Activated naive CD4-positive, alpha-beta T cell treated with anti-CD3 and anti-CD28 coated beads, Interleukin-2, amount 50 U/mL, for 72 hours (primary cell): ENCODE measurements at places on chromosomes 5 and 9. TPM values are rescaled to one million over a fixed set of nuclear protein-coding genes. Genes with fewer than 3 reads are reported as not detected.

DNA sequence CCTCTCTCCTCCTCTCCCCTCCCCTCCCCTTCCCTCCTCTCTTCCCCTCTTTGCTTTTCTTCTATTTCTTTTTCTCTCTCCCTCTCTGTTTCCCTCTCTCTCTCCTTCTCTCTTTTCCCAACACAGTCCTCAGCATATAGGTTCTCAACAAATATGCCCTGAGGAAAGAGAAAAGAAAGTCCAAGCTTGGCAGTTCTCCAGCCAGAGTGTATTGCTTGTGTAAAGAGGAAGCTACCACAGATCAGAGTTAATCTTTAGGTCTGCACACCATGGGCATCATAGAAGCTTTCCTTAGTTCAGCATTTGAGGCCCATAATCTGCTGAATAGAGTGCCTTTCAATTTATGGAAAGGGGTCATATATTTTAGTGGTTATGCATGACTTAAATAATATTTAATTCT is 382.8 kb upstream of the WWC1 start:
- no peak for DNase-seq

DNA sequence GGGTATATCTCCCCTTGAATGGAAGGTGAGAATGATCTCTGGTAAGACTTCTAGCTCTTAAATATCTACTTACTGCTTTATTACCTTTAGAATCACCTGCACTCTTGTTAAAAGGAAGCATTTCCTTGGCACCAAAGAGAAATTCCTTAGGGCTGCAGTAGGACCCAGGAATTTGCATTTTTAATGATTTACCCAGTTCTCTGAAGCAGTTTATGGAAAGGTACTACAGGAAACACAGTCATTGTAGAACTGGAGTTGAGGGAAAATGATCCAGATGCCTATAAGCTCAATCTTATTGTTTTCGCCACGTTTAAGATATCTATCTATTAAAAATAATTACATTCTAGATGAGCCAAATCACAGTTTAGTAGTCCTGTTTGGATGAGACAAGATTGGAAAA is 9.5 kb upstream of the C9 start:
- DNase-seq: no peak

Gene PCDHA7
- not detected for total RNA-seq

Gene UNC5A
- not detected for total RNA-seq

DNA sequence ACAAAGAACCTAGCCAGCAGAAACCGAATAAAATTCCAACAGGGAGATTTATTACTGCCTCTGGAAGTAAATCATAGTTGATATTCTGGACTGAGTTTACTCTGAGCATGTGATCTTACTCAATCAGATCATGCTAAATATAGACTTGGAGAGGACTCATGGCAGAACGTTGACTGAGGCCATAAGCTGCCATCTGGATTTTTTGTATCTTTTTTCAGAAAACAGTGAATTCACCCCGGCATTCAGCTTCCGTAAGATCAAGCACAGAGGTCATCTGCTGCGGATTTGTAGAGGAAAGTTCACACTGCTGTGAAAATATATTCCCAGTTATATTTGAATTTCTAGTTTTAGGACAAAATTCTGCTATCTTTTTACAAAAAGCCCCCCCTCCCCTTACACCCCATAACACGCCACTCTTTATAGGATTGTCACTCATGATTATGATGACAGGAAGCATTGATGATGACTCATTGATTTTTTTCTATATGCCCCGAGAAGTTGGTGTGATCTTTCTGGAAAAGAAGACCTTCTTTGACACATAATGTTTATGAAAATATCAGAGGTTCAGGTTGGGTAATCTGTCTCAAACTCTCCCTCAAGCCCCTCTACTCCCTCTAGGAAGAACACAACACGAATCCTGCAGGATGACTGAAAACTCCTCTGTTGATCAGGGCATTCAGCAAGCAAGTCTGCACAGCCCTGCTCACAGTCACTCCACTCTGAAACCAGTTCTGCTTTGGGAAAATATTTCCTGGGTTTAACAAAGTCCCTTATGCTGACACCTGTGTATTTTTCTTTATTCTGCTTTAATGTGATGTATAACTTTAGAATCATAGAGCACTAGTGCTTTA is 70.8 kb downstream of the NXNL2 start:
- no peak for DNase-seq

Gene ARHGEF39
- 22.8 TPM for total RNA-seq

DNA sequence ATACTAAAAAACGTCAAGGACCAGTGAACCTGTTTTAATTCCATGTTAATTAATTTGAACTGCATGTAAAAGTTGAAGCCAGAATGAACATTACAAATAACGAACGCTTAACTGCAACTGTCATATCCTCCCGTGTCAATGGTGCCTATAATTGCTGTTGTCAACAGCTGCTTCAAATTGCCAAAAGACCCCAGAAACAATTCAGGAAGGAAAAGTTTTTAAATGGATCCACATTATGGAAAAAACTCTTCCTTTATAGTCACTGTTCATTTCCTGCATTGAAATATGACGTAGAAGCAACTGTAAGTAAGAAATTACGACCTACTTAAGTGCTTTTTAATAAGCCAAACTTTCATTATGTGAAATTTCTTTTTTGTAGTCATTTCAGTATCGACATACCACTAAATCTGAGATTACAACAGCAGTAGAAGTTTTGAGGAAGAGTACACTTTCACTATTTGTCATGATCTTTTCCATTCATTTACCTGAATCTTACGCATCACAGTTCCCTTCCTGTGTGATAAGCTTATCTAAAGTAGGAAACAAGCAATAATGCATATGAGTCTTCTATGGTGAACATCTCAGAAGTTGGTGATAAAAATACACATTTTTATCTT is 37.8 kb downstream of the MEF2C start:
- no peak for DNase-seq

GRCh38 chr5:173689737-173690360 is 73.4 kb upstream of the BOD1 start:
- no peak for DNase-seq

DNA sequence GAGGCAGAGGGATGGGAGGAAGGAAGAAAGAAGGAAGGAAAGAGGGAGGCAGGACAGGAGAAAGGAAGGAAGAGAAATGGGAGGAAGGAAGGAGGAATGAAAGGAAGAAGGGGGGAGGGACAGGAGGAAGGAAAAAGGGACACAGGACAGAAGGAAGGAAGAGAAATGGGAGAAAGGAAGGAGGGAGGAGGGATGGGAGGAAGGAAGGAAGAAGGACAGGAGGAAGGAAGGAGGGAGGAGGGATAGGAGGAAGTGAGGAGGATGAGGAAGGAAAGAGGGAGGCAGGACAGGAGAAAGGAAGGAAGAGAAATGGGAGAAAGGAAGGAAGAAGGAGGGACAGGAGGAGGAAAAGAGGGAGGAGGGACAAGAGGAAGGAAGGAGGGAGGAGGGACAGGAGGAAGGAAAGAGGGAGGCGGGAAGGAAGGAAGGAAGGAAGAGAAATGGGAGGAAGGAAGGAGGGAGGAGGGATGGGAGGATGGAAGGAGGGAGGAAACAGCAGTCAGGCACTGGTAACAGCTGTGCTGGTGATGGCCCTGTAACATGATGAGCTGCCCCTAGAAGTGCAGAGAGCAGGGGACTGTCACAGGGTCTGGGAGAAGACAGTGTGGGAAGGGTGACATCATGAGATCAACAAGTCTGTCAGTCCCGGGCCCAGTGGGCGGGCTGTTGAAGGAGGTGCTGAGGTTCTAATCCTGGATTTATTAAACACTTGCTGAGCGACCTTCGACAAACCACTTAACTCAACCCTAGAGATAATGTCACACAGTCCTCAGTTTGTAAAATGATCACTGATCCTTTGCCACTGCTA is 10.7 kb upstream of the IRX1 start:
- DNase-seq: no peak

DNA sequence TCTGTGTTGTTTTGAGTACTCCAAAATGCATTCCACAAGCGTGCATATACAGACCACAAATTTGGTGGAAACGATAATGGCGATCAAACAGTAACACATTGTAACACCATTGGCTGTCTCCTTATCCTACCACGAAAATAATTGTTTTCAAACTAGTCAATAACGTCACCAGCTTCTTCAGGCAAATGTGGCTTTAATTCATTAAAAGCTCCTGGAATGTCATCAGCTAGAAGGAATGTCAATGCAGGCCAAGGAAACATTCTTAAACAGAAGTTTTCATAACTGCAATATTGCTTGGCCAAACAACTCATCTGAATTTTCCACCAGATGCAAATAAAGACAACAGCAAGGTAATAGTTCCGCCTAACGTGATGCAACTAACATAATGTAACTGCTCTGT is 71.6 kb upstream of the XPA start:
- DNase-seq: no peak

DNA sequence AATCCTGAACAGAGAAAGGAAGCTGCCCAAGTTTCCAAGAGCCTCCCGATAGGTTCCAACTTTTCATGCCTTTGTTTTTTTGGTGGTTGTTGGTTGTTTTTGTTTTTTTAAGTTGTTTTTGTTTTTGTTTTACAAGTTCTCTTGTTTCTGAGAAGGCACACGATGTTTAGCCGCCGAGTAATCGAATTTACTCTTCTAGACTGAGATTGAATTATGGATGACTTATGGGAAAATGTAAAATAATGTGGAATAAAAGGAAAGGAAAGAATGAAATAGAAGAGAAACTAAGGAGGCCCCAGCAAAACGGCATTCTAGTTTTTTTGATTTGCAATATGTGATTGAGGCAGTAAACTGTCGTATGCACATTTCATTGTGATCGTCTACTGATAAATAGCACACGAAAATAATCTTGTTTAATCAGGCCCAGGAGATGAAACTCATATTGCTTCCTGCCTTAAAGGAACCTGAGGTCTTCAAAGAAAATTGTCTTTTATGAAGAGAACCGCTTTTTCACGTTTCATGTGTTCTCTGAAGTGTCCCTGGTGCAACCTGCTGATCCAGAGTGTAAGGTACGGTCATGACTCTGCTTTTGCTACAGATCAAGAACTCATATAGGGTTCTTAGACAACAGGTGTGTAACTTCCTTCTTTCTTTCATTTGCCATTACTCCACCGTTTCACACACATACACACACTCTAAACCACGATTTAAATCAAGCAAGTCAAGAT is 1.3 kb upstream of the GNAQ start:
- DNase-seq: no peak

- DNase-seq: no peak
These were observed 1072.7 kb downstream of the NR2F1-AS1 start for GRCh38 chr5:92508271-92508670.

DNA sequence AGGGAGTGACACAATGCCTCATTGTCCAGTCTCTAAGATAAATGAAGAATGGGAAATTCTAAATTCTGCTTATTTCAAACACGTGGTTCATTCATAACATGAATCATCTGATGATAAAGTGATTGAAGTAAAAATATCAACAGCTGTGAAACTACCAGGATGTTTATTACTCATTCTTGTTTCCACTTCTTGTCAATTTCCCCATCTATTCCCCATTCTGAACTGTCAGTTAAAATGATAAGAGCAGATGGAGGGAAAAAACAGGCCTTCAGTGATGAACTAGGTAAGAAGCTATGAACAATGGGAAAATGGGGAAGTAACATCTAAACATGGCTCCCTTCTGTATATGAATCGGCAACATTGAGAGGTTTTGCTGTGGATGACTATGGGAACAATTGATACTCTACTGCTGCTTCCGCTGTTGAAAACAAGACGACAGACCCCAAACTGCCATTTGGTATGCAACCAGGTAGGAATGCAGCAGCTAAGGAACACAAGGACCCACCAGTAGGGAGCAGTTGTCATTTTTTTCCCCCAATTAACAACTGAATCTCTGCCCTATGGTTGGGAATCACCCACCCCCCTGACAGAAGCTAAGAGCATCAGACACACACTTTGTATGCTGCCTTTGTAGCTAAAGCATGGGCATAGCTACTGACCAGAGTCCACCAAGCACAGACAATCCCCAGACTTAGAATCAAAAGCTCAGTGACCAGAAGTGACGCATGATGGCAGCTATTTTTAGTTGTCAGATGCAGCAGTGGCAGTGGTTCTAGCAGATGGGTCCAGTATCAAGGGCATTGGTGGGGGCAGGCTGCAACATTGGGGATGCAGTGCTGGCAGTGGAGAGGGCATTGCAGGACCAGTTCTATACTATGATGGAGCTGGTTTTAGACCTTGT is 52.9 kb upstream of the ZNF366 start:
- DNase-seq: no peak

DNA sequence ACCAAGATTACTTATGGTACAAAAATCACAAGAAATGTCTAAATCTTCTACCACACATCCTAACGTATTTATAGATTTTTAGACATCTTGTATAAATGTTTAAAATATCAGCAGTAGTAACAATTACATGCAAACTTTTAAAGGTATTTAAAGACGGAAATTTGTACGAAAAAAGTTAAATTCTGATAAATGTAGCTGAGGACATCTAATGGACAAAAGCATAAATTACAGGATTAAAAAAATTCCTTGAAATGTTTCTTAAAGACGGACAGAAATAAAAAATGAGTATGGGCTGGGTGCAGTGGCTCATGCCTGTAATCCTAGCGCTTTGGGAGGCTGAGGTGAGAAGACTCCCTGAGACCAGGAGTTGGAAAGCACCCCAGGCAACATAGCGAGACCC is 15.8 kb downstream of the ERCC8 start:
- no peak for DNase-seq

Gene RASEF
- total RNA-seq: not detected

DNA sequence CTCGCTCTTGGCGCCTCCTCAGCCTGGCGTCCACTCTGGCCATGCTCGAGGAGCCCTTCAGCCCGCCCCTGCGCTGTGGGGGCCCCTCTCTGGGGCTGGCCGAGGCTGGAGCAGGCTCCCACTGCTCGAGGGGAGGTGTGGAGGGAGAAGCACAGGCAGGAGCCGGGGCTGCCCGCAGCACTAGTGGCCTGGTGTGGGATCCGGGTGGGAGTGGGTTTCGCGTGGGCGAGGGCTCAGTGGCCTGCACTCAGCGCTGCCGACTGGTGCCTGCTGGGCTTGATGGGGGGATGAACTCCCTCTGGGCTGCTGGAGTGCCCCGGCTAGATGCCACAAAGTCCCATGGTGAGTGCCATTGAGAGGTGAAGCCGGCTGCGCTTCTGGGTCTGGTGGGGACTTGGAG is 4.4 kb upstream of the HSPA4 start:
- DNase-seq: no peak

- DNase-seq: no peak
These were observed 192.0 kb downstream of the PIK3R1 start for GRCh38 chr5:68407311-68408239.

Gene SPINK9
- total RNA-seq: not detected

DNA sequence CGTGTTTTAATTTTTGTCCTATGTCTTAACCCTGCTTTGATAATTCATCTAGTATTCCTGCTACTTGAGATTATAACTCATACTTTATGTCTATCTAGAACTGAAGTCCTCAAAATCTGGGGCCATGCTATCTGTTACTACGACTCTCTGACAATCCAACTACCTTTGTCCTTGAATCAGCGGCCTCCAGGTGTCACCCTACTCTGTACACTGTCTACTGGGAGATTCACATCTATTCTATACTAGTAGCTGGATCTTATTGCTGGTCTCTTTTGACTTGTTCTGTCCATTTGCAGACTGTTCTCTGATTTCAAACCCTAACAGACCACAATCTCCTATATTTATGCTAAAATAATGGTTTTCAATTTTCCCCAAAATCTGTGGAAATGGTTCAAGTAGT is 225.5 kb upstream of the ELAVL2 start:
- no peak for DNase-seq

GRCh38 chr9:137167277-137167746 is 2.5 kb downstream of the LRRC26 start:
- no peak for DNase-seq

- DNase-seq: no peak
These were observed 65.0 kb upstream of the SARDH start for GRCh38 chr9:133803028-133803585.

Gene ADGRV1
- total RNA-seq: not detected

- no peak for DNase-seq
These were observed 46.7 kb downstream of the GARNL3 start for GRCh38 chr9:127311239-127311741.
